ENCODE measurements at places on chromosomes 12 and 14.
A peak's percentile ranks its signal among the peaks of the same experiment; 100 is the strongest.

- no peak for DNase-seq
Observed at GRCh38 chr12:70966046-70966445, 45.5 kb upstream of the PTPRR start.

GRCh38 chr14:92105893-92106142 is 564 bp downstream of the ATXN3 start:
- peak; percentile 46 for DNase-seq

DNA sequence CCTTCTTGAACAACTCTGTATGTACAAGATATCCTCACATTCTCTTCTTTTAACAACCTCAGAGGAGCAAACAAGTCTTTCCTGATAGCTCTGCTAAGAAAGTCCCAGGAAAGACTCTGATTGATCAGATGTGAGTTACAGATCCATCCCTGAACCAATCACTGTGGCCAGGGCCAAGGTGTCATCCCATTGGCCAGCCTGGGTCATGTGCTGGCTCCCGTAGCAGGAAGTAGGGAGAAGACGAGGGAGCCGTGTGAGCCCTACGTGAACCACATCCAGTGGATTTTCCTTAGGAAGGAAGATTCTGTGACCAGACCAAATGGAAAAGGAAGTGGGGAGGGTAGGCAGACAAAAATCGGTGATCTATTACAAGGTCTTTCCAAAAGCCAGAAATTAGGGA is 5.6 kb downstream of the P2RX7 start:
- DNase-seq: no peak

DNA sequence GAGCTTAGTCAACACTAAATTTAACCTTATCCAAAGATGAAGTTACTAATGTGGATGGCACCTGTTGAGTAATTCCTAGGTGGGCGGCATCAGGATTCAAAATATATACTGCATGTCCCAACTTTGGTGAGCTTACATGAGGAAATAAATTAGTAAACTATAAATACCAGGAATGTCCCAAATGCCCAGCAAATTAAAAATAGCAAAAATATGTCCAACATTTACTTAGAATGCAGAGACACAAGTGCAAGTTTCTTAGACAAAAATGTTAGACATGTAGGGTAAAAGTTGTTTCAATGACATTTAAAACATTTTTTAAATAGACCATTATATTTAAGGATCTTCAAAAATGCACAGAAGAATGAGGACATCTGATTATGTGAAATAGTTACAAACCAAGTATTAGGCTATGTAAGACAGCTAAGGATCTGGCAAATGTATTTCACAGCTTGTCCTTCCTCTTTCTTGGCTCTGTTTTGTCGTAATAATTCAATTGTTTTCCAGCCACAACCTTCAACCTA is 115.9 kb downstream of the NAV3 start:
- no peak for DNase-seq

Measured in NCI-H1105 (cell line).